Panc1 (cell line): ENCODE measurements at places on chromosomes 5 and 9.

DNA sequence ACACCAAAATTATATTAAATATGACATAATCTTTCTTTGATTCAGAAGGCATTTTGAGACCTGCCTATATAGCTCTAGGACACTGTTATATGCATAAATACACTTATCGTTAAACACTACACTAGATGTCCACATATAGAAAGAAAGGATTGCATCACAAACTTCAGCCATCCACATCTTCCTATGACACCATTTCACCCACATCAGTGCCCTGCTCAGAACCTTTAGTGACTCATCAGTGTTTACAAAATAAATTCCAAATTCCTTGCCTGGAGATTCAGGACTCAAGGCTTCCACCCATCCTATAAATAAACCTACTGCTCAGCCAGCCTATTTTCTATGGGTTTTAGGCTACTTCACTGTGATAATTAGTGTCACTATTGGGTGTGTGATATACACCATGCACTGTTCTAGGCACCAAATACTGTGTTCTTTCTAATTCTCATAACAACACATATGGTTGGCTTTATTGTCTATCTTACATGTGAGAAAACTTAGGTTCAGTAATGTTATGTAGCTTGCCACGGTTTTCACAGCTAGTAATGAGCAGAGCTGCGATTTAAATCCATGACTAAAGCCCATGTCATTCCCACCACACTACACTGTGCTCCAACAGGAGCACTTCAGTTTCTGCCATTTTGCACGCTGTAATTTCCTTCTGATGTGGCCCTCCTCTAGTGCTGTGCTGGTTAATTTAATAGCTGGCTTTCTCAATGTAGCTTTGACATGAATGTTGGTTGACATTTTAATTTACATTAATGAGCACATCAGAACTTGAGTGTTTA is 103.3 kb downstream of the SREK1 start:
- no peak for DNase-seq

- DNase-seq: no peak
Observed at GRCh38 chr5:139646912-139647505, 1.1 kb upstream of the CXXC5 start.

DNA sequence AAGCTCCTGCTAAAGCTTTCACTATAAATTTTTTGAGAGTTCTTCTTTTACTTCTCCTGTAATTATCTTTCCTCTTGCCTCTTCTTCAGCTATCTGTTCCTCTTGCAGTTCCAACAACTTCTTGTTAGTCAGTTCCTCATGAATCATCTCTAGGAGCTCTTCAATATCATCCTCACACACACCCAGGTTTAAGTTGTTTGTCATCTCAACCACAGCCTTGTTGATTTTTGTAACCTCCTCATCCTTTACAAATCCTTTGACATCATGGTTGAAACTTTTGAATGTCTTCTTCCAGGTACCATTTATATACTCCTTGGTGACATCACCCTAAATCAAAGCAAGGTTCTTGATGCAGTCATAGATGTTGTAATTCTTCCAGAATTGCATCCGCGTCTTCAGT is 106.3 kb upstream of the MAMDC2 start:
- DNase-seq: no peak

- DNase-seq: no peak
Observed at GRCh38 chr5:133297293-133297692, 245.5 kb downstream of the HSPA4 start.
